NCI-H2171 (cell line): ENCODE measurements at places on chromosomes 4 and X.

- no peak for DNase-seq
Measured at GRCh38 chr4:121220698-121221097, 56.6 kb upstream of the TNIP3 start.

GRCh38 chr4:158827543-158827981 is 58.7 kb downstream of the FNIP2 start:
- DNase-seq: no peak

GRCh38 chrX:43953218-43953617 is 20.0 kb downstream of the NDP start:
- DNase-seq: no peak

- DNase-seq: no peak
Measured at GRCh38 chrX:153706799-153707198, 17.4 kb downstream of the BCAP31 start.

DNA sequence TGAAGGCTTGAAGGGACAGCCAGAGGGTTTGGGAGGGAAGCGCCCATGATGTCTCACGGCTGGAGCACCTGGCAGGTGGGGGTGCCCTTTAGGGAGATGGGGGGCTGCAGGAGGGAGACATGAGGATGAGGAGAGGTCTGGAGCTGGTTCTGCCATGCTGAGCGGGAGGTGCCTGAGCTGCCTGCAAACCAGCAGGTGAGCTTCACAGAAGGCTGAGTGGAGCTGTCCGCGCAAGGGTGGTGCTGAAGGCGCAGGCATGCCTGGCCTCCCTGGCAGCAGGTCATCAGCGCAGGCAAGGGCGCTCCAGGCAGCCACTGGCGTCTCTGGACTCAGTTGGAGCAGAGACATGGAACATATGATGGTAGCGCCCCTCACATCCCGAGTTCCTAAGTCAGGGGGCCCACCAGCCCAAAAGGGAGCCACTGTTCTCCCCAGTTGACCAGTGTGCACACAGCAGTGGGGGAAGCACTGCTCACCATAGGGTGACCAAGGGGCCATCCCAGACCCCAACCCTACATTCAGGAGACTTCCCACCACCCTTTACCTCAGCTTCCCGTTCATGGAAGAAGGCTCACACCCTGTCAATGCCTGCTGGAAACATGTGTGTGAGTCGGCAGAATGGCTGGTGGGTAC is 25.8 kb downstream of the ADRA2C start:
- DNase-seq: no peak

DNA sequence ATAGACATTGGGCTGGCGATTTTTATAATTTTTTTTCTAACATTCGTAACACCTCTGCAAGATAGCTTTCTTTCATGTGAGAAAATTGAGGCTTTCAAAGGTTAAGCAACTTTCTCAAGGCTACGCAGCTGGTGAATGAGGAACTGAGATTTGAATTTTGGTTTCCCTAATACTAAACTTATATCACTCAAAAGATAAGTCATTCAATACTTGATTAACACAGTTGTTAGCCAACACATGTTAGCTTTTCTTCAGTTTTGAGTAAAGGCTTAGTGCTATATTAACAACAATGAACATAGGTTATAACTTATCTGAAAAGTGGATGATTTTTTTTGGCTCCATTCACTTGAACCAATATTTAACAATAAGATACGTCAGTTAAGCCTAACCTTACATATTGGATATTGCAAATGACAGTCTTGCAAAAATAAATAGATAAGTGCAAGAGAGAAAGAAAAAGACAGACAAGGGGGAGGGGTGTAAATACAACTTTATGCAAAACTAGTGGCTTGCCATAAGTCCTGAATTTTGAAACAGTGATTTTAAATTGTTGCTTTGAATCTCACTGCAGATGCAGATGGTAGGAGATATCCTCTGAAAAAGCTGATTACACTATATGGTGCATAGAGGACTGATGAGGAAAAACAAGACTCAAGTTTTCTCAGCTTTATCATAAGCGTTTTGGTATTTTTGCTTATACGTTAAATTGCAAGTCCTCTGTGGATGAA is 11.1 kb upstream of the GPM6A start:
- DNase-seq: no peak

- DNase-seq: no peak
Measured at GRCh38 chr4:115418635-115419396, 305.4 kb upstream of the NDST4 start.

DNA sequence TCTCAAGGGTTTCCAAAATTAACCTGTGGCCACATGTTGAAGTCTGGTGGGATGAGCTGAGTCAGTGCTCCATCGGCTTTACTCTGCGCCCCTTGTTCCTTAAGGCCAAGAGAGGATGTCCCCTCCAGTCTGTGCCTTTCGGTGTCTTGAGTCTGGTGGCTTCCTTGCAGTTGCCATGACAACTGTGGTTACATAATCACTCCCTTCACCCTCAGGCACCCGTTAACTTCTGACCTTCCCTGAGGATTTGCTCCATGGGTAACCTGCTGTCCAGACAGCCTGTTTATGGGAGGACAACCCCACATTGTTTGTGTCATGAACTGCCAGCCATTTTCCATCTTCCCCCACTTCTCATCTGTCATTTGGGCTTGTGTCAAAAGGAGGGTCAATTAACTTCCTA is 401.1 kb upstream of the LCORL start:
- DNase-seq: no peak

DNA sequence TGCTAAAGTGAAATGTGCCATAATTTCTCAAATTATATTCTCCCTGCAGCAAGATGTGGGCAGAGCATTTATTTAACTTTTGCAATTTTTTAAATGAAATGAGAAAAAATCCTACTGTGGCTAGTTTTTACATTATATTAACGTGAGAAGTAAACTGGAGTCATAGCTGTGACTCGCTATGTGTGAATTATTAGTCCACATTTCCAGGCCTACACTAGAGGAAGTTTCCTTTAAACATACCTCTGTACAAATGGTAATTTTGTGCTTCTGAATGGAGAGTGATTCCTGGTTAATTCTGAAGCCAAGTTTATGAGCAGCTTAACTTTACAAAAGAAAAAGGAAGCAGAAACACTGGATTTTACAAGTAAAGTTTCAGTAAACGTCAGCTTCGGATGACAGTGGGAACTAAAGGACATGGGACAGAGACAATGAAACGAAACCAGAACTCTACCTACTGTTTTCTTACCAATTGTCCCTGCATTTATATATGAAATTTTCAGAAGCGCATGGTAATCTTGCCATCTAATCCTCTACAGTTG is 72.4 kb downstream of the FBXO8 start:
- no peak for DNase-seq

GRCh38 chr4:154361450-154361849 is 130.1 kb downstream of the DCHS2 start:
- DNase-seq: no peak
